ENCODE measurements at places on chromosomes 7 and 10. TPM values are rescaled to one million over a fixed set of nuclear protein-coding genes. Genes with fewer than 3 reads are reported as not detected.

The AZGP1 gene
- not detected for total RNA-seq

The GDF2 gene
- total RNA-seq, result not detected

The NPFFR1 gene
- total RNA-seq, result not detected

The GPR15LG gene
- total RNA-seq, result not detected

The LIPF gene
- not detected for total RNA-seq

The NPC1L1 gene
- total RNA-seq, result 0.11 TPM

Data from A549 treated with GW870086 at 1 μM for 4 hours (cell line).